ENCODE measurements at places on chromosomes 12 and 14.

- DNase-seq: no peak
Observed at GRCh38 chr12:103780093-103780440, 61.0 kb downstream of the NT5DC3 start.

GRCh38 chr12:76313299-76313698 lies 34.9 kb downstream of the BBS10 start:
- DNase-seq: no peak

- no peak for DNase-seq
Observed at GRCh38 chr14:52833891-52834290, 42.5 kb upstream of the GNPNAT1 start.

DNA sequence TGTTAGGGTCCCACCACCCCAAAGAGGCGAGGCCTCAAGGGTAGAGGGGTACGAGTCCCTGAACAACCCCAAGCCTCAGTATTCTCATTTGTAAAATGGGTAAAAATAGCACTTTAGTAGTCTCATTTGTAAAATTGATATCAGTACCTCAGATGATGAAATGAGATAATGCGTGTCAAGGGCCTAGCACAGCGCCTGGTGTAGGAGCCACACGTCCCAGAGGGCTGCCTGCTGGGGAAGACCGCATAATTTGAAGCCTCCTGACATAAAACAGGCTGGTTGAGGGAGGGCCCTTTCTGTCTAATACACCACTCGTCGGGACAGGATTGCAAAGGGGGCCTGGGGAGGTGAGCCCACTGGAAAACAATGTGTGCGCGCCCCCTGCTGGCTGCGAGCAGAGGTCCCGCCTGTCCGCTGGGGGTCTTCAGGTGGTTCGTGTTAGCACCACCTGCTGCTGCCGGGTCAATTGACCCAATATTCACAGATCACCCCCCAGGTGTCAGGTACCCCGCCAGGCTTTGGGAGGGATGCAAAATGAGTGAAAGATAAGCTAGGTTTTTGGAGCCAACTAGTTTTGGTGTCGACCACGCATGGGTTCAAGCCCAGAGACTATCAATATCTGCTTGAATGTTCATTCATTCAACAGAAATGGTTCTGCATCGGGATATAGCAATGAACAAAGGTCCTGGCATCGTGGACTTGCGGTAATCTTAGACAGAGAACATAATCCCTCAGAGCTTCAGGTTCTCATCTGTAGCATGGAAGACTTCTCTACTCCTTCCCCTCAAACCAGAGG lies 24.7 kb upstream of the IRF2BPL start:
- peak; percentile 71 for DNase-seq

DNA sequence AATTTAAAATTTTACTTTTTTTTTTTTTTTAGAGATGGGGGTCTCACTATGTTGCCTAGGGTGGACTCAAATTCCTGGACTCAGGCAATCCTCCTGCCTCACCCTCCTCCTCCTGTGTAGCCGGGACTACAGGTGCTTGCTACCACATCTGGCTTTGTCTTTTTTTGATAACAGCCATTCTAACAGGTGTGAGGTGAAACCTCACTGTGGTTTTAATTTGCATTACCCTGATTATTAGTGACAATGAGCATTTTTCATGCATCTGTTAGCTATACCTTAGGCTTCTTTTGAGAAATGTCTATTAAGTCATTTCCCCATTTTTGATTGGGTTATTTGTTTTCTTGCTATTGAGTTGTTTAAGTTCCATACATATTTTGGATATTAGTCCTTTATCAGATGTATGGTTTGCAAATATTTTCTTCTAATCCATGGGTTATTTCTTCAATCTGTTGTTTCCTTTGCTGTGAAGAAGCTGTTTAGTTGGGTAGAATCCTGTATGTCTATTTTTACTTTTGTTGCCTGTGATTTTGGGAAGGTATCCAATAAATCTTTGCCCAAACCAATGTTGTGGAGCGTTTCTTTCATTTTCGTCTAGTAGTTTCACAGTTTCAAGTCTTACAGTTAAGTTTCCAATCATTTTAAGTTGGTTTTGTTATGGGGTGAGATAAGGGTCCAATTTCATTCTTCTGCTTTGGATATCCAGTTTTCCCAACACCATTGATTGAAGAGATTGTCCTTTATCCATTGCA lies 86.1 kb downstream of the MYF5 start:
- DNase-seq: no peak

DNA sequence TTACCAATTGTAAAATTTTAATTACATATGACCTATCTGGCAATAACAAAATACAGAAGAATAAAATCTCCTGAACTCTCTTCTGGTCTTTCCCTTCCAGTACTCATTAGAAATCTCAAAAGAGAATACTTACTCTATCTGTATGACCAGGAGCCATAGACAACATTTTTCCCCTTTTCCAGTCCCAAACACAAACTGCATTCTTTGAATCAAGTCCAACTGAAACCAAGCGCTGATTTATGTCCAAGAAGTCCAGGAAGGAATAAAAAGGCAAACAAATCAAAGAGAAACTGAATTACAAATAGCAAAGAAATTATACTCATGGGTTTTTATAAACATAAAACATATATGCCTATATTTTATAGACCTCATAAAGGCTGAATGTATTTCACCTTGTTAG lies 46.7 kb downstream of the EML5 start:
- DNase-seq: no peak

DNA sequence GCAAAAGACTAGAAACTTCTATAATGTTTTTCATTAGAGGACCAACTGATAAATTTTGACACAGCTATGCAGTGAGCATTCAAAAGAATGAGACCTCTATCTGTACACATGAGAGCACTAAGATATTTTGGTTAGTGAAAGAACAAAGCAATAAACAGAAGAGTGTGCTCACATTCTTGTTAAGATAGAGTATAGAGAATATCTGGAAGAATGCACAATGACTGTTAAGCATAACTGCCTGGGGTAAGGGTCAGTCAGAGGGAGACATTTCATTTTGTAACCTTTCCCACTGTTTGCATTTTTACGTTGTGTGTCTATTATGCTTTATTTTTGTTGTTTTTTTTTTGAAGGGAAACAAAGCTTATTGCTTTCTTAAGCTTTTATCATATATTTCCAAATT lies 20.7 kb downstream of the KCNMB4 start:
- DNase-seq: no peak

DNA sequence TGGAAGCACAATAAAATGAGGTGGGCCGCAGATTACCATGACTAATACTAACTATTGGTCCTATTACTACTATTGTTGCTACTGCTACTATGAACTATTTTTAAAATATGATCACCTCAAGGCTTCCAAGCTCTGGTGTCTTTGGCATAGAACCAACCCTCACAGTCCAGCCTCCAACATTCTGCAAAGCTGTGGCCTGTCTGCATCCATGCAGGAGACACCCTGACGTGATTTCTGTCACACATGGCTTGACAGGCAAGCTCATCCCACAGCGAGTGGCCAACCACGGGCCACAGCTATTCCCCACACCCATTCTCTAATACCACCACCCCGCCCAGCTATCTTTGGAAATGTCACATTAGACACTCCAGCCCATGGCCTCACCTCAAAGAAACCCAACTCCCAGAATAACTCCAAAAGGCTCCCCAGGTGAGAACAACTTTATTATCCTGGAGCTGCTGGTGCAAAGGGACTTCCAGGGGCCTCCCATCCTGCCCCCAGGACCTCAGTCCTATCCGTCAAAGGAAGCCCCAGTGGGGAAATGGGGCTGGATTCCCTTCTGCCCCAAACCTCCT lies 14.4 kb downstream of the ISCU start:
- no peak for DNase-seq

GRCh38 chr14:61619494-61619893 lies 75.8 kb upstream of the HIF1A start:
- no peak for DNase-seq

DNA sequence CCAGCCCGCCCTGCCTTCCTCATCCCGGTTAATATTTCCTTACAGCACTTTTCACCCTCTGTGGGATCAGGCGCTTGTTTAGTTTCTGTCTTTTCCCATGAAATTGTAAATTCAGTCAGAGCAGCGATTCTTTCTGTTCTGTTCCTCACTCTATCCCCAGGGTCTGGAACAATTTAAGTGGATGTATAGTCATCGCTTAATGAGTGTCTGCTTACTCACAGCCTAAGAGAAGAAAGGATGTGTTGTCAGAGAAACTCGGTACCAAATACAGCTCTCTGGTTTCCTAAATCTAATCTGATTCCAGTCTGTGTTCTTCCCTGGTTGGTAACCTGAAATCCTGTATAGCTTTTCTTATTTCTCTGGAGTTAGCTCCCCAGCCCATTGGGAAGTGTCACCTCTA lies 44.9 kb downstream of the FOS start:
- no peak for DNase-seq

GRCh38 chr14:99991331-99991730 lies 73.9 kb upstream of the EVL start:
- DNase-seq: no peak

DNA sequence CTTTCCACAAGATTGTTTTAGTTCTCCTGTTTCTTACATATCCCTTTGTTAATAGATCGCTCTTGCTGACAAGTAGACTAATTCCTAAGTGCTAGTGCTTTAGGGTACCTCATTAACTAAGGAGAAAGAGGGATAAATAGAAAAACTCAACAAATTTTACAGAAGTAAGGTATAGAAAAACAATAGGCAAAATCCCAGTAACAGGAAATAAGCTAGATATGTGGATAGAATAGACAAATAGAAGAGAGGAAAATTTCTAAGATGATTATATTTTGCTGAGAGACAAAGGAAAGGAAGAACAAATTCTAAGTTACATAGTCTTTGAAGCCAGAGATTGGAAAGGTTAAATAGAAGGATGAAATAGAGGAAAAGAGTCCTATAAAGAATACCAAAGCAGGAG lies 1.0 kb downstream of the CD69 start:
- DNase-seq: no peak

- DNase-seq: peak; percentile 1
Observed at GRCh38 chr12:79555028-79555925, 135.5 kb downstream of the PAWR start.

GRCh38 chr12:106517314-106517713 lies 65.5 kb upstream of the RFX4 start:
- DNase-seq: no peak

DNA sequence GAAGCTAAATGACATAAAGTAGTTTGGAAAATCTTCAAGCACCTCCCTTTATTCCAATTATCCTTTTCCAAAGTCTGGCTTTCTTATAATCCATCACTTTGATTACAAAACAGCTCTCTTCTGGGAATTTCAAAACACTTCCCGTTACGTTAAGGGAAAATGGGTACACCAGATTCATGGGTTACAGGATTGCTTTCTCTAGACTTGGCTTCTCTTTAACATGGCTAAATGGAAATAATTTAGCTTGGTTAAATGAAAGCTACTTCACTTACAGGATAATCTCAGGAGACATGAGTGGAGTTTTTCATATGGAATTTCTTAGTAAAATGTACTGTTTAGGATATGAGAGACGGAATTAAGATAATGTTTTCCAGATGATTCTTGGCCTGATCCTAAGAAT lies 14.7 kb downstream of the GSTZ1 start:
- no peak for DNase-seq

DNA sequence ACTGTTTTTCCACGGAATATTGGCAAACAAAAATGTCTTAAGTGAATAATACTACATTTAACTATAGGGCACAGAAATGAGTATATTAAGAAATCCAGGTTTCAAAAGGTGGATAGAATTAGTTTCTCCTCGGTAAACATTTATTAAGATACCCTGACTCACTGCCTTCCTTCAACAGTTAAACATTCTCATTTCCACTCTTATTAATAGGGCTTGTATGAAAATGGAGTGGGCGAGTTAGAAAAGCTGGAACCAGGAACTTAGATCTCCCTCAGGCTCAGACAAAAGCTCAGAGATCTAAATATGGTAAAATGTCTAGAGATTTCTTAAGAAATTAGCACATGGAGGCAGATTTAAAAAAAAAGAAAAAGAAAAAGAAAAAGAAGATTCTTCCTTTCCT lies 78.8 kb downstream of the RMST start:
- DNase-seq: no peak

DNA sequence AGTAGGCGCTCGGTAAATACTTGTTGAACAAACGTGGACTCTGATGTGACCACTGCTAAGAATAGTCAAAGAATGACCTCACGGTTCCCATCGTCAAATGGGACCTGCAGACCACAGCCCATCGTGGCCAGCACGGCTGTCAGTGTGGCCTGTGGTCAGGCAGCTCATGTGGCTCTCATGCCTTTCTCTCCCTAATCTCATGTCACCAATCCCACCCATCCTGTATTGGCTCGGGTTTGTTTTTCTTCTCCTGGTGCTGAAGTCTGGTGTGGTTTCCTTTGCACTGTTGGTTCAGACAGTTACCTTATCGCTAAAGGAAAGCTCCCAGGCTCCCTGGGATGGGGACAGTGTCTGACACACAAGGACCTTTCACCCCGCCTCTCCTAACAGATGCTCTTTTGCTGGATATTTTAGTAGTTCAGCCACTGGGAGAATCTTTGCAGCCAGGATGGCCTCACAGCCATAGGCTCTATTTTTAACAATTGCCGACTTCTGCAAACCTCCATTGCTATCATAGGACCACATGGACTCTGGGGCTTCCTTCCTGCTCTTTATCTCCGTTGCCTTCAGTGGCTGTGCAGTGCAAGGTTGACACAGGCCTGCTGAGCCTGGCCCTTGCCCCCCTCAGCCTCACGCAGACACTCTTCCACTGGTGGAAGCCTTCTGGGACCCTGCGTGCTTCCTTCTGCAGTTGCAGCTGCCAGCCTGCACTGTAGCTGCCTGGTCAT lies 293.1 kb upstream of the FKBP4 start:
- peak; percentile 96 for DNase-seq

DNA sequence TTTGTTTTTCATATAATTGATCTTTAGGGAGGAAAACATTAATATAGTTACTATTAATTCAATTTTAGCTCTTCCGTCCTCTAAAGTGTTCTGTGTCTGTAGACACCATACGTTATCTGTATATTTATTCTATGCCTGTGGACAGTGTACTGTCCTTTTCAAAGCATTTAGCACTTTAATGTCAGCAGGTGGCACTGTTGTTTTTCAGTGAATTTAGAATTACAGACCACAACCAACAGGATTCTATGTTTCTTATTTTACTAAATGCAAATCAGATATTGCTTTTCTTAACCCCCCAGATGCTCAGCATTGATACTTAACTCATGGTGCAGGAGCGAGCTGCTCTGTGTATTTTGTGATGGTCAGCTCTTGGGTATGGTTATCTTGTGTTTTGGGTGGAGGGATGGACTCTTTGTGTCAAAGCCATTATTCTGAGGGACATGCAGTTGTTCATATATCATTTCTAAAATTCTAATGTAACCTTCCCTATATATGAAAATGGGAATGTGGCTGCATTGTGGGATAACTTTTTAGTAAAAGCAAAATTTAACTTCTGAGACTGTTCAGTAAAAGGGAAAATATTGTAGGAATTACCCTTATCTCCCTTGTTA lies 65.2 kb downstream of the PAPOLA start:
- no peak for DNase-seq

- no peak for DNase-seq
Observed at GRCh38 chr12:131096681-131097181, 143.0 kb downstream of the ADGRD1 start.

GRCh38 chr12:108399514-108399913 lies 60.4 kb upstream of the CMKLR1 start:
- no peak for DNase-seq

Measured in GDM1 (cell line).